Ecto neural progenitor cell (in vitro differentiated cells): ENCODE measurements at places on chromosomes 6 and 20.

DNA sequence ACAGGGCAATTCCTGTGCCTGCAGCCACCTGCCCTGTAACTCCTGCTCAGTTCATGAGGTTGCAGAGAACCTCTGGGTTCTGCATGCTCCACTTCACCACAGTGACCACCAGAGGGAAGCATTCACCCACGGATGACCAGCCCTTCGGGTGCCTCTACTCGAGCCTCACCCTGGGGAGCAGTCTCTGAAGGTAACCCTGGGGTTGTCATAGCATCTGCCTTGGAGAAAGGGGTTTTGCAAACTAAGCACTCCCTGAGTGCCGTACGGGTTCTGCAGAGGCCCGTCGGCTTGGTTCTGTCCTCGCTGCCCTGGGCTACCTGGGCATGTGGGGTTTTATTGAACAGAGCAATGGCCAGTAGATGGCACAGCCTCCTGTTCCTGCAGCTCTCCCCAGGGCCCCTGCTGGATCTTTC, 10.2 kb upstream of the CST5 start:
- DNase-seq, result peak; percentile 79

- DNase-seq, result no peak
Measured at GRCh38 chr20:34084227-34084923, 27.7 kb downstream of the EIF2S2 start.

DNA sequence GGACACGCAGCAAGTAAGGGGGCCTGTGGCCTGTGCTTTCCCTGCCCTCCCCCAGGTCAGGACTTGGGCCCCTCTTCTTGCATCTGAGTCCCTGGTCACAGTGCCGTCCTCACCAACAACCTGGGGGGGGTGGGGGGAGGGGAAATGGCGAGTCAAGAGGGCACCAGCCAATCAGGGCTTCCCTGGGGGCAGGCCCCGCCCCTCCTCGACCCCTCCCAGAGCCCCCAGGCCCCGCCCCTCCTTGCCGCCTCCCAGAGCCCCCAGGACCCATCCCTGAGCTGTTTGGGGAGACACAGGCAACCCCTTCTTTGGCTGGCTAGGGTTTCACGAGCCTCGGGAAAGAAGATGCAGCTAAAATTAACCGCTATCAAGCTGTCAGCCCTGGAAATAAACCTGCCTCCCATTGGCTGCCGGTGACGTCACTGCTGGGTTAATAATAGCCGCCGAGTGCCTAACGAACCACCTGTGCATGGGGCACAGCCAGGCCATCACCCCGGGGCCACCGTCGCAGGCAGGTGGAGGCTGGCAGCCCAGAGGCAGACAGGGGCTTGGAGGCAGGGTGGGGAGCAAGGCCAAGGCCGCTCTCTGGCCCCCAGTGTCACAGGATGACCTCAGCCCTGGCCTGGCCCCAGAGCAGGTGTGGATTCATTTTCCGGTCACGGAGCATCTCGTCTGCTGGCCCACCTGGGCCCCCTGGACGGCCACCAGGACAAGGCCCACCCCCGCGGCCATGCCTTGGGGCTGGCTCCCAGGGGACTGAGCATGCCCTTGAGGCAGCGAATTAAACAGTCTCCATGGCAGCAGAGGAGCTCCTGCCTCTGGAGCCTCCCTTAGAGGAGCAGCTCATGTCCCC, 3.2 kb upstream of the EEF1A2 start:
- peak; percentile 52 for DNase-seq

GRCh38 chr6:29016559-29017427, 11.7 kb upstream of the ZNF311 start:
- peak; percentile 83 for DNase-seq
